Kasumi-1 (cell line): ENCODE measurements at places on chromosomes 11 and 22.

DNA sequence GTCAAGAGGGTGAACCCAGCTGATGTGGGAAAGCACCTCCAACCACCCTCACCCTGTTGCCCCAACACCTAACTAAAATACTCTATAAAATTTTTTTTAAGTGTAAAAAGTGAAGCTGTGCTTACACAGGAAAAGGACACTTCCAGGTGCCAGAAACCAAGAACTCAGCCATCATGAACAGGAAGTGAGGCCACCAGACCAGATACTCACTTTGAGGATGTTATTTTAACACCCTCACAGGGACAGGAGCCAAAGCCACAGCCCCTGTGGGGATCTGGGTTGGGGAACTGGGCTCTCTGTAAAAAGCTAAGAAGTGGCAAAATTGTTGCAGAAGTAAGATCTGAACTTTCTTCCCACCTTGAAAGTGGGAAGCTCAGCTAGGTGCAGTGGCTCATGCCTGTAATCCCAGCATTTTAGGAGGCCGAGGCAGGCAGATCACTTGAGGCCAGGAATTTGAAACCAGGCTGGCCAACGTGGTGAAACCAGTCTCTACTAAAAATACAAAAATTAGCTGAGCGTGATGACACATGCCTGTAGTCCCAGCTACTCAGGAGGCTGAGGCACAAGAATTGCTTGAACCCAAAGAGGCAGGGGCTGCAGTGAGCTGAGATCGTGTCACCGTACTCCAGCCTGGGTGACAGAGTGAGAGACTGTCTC is 3.8 kb downstream of the RSPH14 start:
- peak; percentile 89 for DNase-seq

DNA sequence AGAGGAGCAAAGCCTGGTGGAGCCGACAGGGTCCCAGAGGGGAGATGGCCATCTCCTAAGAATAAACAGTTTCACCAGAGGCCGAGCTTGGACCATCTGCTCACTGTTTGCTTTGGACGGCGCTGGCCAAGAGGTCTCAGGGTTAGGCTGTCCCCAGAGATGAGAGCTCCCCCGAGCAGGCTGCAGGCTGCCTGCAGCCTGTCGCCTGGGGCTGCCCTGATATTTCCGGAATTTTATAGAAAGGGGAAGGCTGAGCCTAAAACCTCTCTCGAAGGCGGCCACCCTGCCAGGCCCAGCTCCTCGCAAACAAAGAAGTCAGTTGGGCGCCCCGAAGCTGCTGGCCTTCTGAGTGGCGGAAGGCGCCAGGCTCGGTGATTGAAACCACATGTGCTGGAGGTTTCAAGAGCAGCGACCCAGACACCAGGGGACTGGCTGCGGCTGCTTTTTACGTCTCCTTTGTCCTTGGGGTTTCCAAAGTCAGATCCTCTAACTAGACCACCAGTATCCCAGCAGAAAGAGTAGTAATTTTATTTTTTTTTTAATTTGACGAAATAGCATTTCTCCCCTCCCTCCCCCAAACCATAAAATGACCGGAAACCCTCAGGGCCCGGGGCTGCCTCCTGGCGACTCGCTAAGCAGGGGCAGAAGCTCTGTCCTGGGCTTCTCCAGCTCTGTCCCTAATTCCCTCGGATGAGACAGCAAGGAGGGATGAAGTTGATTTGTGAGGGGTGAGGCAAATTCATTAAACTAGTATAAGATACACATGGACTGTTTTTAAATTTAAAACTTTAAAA is 57.4 kb downstream of the CLMP start:
- DNase-seq = peak; percentile 64

DNA sequence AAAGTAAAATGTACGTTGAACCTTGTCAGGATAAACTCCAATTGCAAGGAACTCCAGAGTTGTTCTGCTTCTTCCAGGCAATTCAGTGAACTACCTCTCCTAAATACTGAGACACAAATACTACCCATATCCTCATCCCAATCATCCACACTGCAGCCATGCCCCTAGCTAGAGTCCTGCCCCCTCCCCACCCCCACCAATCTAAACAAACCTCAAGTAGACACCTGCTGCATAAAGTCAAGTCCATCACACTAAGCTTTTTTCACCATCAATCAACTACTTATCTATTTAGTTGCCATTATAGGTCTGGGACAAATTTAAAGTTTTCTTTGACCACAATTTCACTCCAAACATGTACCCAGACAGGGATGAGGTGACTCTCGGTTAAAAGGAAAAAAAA is 93.2 kb upstream of the APOA1 start:
- no peak for DNase-seq

DNA sequence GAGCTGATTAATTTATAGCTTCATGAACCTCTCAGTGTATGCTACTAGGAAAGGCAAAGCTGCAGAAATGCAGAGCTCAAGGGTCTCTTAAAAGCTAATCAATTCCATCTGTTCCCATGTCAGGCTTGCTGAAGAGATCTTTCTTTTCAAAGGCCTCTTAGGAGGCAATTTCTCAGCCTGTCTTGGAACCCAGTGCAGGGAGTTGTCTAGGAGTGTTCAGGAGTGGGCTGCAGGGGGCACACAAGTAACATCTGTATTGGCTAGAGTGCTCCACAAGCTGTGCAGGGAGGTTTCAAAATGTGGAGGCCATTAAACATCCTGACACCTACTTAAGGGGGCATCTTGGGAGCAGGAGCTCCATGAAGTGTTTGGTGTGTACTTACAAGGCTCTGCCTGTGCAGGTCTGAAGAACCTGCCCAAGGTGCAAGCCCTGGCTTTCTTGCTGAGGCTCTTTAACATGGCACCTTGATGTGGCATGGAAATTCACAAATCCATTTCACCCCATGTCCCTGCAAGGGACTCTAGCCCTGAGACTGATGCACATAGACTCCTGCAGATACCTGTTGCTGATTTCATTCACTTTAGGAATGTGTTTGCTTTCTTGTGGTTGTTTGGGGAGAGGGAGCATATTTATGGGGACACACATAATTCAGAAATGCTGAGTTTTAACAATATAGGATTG is 134.7 kb downstream of the ME3 start:
- DNase-seq = peak; percentile 46

- DNase-seq = no peak
Measured at GRCh38 chr11:111906680-111907079, 4.9 kb downstream of the CRYAB start.

GRCh38 chr11:64146036-64146955 is 19.6 kb downstream of the MACROD1 start:
- DNase-seq = peak; percentile 65

- no peak for DNase-seq
Measured at GRCh38 chr11:115497303-115497702, 6.9 kb downstream of the CADM1 start.

- DNase-seq = no peak
Measured at GRCh38 chr11:123030517-123030916, 31.4 kb downstream of the HSPA8 start.

GRCh38 chr22:26056455-26057200 is 112.6 kb upstream of the SEZ6L start:
- no peak for DNase-seq

DNA sequence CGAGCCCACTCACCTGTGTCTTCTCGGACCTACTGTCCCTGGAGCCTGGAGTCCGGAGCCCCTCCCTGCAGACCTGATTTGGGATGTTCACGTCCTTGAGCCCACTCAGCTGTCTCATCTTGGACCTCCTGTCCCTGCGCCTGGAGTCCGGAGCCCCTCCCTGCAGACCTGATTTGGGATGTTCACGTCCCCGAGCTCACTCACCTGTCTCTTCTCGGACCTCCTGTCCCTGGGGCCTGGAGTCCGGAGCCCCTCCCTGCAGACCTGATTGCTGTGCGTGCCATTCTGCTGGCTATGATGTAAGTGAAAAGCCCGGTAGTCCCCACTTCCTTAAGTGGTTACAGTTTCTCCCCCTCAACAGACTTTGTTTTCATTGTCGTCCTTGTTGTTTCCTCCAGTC is 867.1 kb downstream of the BRD1 start:
- no peak for DNase-seq

DNA sequence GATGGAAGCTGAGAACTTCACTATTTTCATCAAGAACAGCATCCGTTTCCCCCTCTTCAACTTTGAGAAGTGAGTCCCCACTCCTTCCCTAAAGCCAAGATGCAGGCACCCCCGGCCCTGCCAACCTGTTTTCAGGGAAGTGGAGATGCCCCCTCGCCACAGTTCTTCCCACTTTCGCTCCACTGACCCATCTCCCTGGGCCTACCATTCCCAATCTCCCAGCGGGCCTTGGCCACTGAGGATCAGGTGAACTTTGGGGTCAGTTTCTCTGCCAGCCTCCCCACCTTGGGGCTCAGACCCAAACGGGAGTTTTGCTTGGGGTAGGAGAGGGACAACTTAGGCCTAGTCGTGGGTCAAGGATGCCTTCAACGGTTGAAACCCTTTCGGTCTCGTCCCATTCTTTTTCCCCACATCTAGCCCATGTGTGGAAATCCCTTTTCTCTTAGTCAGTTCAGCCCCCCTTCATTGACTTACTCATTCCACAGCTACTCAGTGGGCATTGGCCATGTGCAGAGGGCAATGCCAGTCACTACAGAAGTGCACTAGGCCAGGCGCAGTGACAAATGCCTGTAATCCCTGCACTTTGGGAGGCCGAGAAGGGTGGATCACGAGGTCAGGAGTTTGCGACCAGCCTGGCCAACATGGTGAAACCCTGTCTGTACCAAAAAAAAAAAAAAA is 10.6 kb downstream of the P2RX3 start:
- no peak for DNase-seq

GRCh38 chr22:32571761-32572160 is 97.2 kb downstream of the FBXO7 start:
- no peak for DNase-seq

GRCh38 chr11:2420502-2421225 is 20.1 kb downstream of the TSSC4 start:
- peak; percentile 80 for DNase-seq

DNA sequence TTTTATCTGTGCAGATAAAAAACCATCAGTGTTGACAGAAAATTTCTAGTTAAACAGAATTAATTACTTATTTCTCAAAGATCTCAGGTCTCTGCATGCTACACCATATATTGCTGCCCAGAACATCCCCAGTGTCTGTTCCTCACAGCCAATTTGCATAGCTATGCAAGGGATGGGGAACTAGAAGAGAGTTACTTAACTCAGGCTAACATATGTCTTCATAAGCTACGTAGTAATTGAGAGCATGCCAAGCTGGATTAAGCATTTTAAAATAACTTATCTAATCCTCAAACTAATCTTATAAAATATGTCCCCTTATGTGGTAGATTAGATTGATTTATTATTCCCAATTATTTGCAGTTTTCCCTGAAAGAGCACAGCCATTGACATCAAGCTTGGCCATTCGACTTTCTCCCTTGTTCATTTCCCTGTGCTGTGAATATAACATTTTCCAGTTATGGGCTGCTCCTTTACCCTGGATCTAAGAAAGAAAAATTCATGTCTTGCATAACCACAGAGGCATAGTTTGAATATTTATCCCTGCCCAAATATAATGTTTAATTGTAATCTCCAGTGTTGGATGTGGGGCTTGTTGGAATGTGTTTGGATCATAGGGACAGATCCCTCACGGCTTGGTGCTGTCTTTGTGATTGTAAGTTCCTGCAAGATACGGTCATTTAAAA is 69.1 kb downstream of the C11orf87 start:
- peak; percentile 9 for DNase-seq

DNA sequence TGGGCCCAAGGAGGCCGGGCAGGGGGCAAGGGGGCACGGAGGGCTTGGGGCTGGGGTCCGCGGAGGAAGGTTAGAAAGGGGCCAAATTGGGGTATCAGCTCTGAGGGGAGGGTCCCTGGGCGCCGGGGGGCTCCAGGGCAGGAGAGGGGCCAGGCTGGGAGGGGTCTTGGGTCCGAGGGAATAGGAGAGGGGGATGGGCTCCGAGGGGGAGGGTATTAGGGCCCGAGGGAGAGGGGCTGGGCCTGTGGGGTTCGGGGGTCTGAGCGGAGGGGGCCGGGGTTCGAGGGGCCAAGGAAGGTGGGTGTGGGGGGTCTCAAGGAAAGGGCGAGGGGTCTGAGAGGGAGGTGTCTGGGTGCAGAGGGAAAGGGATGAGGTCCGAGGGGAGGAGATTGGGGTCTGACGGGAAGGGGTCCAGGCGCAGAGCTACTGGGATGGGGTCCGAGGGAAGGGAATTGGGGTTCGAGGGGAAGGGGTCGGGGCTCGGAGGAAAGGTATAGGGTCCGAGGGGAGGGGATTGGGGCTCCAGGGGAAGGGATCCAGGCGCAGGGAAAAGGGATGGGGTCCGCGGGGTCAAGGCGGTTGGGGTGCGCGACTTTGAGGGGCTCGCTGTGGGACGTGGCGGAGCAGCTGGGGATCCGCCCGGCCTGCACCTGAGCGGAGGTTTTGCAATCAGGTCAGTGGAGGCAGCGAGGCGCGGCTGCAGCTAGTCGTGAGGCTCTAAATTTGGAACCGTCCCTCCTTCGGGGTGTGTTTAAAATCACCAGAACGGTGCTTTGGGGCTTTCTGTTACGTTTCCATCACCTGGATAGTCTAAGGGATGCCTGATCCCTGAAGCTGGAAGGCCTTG is 728 bp downstream of the CTTN start:
- peak; percentile 32 for DNase-seq

DNA sequence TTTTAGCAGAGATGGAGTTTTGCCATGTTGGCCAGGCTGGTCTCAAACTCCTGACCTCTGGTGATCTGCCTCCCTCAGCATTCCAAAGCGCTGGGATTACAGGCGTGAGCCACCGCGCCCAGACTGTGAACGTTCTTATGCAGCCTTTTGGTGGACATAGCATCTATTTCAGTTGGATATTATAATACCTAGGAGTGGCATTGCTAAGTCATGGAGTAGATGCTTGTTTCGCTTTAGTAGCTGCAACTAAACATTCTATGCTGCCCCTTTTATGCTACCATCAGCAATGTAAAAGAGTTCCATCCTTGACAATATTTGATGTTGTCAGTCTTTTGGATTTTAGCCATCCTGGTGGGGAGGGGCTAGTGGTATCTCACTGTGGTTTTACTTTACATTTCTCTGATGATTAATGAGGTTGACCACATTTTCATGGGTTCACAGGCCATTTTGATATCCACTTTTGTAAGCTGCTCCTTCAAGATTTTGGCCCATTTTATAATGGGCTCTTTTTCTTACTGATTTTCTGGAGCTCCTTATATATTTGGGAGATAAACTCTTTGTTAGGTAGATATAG is 16.5 kb upstream of the APOBEC3A start:
- no peak for DNase-seq

- DNase-seq = no peak
Measured at GRCh38 chr11:92122561-92122960, 102.1 kb upstream of the FAT3 start.

DNA sequence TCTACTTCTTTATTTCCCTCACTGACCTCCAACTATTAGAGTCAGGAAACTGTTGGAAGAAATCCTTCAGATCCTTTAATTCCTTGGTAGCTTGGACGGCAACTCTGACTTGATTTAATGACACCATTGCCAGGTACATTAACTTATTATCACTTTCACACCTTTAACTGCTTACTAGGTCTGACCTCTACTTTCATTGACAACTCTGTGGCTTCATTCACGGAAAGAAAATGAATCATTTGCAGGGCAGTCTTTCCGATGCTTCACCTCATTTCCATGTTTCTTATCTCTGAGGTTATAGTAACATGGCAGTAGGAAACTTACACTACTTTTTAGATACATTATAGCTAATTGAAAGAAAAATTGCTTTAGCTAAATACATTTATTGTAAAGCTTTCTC is 82.6 kb upstream of the PDGFD start:
- no peak for DNase-seq

- DNase-seq = no peak
Measured at GRCh38 chr22:20386336-20386735, 7.6 kb upstream of the ZNF74 start.
